Fibroblast of the aortic adventitia (primary cell): ENCODE measurements at places on chromosomes 7 and 10.

GRCh38 chr7:64965594-64965993 is 25.2 kb downstream of the ZNF117 start:
- DNase-seq: no peak

DNA sequence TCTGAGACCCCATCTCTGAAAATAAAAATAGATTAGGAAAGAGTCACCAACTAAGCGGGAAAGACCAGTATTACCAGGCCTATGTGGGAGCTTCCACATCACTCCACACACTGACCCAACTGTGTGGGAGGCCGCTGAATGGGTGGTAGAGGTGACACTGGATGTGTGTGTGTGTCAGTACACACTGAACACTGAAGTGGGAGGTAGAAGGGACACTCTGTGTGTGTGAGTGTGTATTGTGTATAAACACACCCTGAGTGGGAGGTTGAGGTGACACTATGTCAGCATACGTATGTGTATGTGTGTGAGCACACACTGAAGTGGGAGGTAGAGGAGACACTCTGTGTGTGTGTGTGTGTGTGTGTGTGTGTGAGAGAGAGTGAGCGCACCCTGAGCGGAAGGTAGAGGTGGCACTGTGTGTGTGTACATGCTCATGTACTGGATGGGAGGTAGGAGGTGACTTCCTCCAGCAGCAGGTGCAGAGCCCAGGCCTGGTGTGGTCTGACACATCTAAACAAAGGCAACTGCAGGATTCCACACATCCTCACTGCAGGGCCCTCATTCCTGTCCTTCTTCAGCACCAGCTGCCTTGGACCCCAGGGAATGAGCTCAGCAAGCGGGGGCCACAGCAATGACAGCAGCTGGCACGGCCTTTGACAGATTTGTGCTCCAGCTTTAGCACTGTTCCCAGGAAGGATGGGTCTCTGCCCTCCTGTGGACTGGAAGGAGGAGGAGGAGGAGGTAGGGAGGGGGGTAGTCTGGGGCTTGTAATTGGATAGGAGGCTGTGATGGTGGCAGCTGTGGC is 26.5 kb upstream of the RBM20 start:
- DNase-seq: no peak

- no peak for DNase-seq
Observed at GRCh38 chr7:84538268-84538667, 343.7 kb upstream of the SEMA3A start.

- peak; percentile 57 for DNase-seq
Observed at GRCh38 chr7:135189961-135190360, 19.5 kb upstream of the CYREN start.

DNA sequence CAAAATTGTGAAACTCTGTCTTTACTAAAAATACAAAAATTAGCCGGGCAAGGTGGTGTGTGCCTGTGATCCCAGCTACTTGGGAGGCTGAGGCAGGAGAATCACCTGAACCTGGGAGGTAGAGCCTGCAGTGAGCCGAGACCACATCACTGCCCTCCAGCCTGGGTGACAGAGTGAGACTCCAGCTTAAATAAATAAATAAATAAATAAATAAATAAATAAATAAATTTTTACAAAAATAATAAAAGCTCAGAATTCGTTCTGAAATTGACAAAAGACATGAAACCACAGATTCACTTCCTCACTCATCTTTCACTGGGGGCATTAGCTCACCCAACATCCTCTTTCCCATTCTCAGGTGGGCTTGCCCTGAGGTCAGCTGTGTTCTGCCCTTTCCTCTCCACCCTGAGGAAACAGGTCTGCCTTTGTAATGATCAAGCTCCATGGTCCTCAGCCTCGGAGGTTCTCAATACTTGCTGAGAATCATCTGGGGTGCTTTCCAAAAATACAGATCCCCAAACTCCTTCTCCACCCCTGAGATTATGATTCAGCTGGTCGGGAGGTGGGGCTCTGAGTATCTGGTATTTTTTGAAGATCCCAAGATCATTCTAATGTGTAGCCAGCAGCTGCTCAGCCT is 29.2 kb upstream of the APBB1IP start:
- no peak for DNase-seq

DNA sequence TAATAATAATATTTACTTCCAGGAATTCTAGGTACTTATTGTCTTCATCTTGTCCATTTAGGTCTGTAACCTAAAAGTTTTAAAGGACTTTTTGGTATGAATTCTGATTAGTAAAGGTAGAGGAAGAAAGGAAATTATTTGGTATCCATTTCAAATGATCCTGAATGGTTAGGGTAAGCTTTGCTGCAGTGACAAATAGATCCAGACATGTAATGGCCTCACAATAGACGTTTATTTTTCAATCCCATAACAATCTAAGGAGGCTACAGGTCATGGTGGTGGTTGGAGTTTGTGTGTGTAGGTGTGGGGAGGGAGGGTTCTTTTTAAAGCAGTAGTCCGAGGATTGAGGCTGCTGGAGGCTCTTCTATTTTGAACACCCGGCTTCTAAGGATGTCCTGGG is 5.3 kb downstream of the FBH1 start:
- DNase-seq: no peak

DNA sequence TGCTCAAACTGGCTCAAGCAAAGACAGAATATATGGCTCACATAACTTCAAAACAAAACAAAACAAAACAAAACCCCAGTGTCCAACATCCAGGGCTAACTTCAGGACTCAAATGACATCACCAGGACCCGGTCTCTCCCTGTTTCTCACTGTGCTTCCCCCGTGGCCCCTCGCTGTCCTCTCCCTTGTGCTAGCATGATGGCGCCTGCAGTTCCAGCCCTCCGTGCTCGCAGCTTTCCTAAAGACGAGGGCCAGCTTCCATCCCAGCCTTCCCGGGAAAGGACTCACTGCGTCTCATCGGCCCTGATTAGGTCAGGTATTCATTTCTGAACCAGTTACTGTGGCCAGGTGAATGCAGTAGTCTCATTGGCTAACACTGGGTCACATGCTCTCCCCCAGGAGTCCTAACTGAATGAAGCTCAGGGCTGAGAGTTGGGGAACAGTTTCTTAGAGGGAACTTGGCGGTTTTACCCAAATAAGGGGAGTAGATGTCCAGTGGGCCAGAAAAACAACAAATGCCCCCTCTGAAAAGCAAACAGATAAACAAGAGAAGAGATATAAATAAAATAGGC is 33.0 kb upstream of the CTBP2 start:
- no peak for DNase-seq

DNA sequence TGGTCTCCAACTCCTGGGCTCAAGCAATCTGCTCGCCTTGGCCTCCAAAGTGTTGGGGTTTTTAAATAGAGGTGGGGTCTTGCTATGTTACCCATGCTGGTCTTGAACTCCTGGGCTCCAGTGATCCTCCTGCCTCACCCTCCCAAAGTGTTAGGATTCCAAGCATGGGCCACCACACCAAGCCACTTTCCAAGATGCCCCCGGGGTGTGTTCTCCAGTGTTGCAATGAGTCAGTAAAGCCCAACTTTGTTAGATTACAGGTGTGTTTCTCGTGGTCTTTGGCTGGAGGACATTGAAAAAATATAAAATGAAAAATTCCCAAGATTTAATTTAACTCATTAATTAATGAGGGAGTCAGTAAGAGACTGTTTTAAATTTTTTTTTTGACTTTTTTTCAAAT is 29.2 kb downstream of the TACR2 start:
- DNase-seq: no peak

GRCh38 chr7:103691291-103691690 is 245.3 kb upstream of the SLC26A5 start:
- DNase-seq: no peak

GRCh38 chr10:43124574-43125273 is 13.5 kb upstream of the CSGALNACT2 start:
- no peak for DNase-seq

- DNase-seq: no peak
Observed at GRCh38 chr10:101007099-101007711, 7.6 kb downstream of the LZTS2 start.

DNA sequence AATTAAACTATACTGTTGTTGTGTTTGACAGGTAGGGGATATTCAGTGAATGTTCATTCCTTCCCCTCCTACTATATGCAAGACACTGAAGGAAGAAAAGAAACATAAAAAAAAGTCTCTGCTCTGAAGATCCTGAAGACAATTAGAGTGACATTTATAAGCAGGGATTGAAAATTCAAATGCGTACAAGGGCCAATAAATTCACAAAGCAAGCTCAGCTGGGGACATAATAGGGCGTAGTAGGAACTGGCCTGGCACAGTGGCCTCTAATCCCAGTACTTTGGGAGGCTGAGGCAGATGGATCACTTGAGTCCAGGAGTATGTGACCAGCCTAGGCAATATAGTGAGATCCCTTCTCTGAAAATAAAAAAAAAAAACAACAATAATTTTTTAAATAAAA is 104.9 kb upstream of the KMT2E start:
- no peak for DNase-seq

GRCh38 chr10:31687663-31688482 is 240.8 kb downstream of the ARHGAP12 start:
- no peak for DNase-seq

GRCh38 chr10:79405221-79405994 is 40.0 kb downstream of the ZCCHC24 start:
- peak; percentile 47 for DNase-seq

GRCh38 chr7:30933124-30933974 is 21.7 kb downstream of the AQP1 start:
- DNase-seq: no peak

DNA sequence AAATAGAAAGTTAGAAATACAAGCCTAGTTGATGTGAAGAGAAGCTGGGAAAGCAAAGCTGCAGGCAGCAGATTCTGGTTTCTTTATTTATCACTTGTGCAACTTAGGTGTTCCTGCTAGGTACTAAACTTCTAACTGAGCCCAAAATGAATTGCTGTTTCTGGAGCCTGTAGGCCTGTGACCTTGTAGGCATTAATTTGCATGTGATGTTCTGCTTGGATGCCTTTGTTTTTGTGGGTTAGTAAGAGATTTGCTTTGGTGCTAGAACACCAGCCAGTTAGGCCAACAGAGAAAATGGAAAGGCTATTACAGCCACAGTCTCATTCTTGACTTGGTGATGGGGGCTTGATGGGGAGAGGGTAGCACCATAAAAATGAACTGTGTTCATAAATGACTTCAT is 370.7 kb downstream of the PPP1R3A start:
- no peak for DNase-seq

DNA sequence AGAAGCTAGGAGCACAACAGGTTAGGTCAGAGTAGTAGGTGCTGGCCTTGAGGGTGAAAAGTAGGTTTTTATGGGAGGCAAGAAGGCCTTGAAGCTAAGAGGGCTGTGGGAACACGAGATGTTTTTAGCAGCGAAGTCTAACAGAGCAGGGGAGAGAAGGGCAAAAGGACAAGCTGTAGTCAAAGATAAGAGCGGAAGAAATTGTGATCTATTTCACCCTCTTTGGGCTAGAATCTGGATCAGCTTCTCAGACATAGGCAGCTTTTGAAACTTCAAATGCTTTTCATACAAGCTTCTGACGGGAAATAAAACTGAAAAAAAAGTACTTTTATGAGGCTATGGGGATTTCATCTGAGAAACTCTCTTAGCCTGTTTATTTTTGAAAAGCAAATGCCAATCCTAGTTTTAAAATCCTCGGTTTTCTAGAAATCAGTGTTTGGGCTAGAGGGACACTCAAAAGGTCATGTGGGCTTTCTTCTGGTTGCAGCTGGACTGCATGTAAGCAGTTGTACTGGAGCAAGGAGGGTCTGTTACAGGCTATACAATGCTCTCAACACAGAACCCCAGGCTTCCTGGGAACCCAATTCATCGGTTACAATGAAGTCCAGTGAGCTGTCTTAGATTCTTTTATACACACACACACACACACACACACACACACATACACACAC is 83.6 kb downstream of the RNF216 start:
- no peak for DNase-seq

GRCh38 chr10:71527135-71527534 is 130.4 kb downstream of the CDH23 start:
- DNase-seq: no peak

GRCh38 chr10:60573336-60573735 is 183.7 kb upstream of the ANK3 start:
- peak; percentile 6 for DNase-seq

- DNase-seq: no peak
Observed at GRCh38 chr7:70306173-70306572, 707.9 kb downstream of the AUTS2 start.

DNA sequence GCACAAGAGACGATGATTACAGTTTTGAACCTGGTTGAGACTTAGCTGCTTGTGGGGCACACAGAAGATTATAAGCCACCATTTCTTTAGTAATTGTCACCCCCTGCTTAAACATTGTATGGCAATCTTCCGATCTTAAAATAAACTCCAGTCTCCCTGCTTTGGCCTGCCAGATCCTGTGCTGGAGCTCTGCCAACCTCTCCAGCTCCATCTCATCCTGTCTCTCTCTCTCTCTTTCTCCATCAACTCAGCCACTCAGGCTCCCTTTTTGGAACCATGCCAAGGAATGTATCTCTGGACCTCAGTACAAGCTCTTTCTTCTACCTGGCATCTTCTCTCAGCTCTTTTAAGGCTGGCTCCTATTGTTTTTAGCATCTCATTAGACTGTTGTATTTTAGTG is 1053.2 kb downstream of the REEP3 start:
- DNase-seq: no peak

DNA sequence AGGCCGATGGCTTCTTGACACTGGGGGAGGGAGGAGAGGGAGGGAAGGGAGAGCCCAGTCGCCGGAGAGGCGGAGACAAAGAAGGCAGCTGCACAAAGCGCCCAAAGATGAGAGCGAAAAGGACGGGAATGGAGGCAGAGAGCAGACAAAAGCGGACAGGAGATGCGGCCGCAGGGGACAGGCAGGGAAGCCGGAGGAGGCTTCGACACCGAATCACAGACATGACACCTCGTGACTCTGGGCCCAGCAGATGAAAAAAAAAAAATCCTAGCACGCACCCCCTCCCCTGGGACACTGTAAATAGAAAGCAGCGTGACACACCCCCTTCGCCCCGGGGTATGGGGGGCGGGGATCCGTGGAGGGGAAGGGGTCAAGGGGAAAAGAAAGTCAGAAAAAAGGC is 976 bp downstream of the NAT16 start:
- DNase-seq: no peak

GRCh38 chr7:101543846-101544245 is 85.2 kb downstream of the MYL10 start:
- no peak for DNase-seq

GRCh38 chr10:56012101-56012500 is 349.0 kb downstream of the ZWINT start:
- no peak for DNase-seq

- no peak for DNase-seq
Observed at GRCh38 chr7:104775531-104775930, 238.5 kb upstream of the KMT2E start.

DNA sequence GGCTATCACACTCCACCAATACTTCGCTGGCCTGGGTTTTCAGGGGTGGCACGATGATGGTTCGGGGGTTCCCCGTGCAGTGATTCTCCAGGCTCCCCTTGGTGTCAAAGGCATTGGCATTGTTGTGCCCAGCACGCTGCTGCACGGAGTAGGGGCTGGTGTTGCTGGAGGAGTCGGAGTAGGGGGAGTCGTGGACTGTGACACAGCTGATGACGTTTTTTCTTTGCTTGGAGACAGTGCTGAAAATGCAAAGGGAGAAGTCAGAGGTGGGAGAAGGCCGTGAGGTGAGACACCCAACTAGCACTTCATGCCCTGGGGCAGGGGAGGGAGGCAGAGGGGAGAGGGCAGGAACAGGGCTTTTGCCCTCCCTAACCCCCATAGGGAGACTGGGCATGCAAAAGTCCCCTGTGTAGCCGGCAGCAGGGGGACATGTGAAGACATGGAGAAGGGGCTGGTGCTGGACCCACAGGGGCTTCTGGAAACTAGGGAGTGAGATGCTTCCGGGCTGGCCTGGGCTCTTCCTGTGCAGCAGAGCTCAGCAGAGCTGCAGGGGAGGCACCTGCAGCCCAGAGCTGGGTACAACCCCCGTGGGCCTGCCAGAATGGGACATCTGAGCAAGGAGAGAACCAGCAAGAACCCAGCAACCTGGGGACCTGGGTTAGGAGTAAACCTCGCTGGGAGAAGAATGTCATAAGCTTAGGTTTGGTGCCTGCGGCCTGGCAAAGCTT is 60.5 kb downstream of the CLEC2L start:
- no peak for DNase-seq
